ENCODE measurements at places on chromosomes 3 and 15.

GRCh38 chr3:113521981-113522380, 7.0 kb upstream of the SPICE1 start:
- no peak for DNase-seq

DNA sequence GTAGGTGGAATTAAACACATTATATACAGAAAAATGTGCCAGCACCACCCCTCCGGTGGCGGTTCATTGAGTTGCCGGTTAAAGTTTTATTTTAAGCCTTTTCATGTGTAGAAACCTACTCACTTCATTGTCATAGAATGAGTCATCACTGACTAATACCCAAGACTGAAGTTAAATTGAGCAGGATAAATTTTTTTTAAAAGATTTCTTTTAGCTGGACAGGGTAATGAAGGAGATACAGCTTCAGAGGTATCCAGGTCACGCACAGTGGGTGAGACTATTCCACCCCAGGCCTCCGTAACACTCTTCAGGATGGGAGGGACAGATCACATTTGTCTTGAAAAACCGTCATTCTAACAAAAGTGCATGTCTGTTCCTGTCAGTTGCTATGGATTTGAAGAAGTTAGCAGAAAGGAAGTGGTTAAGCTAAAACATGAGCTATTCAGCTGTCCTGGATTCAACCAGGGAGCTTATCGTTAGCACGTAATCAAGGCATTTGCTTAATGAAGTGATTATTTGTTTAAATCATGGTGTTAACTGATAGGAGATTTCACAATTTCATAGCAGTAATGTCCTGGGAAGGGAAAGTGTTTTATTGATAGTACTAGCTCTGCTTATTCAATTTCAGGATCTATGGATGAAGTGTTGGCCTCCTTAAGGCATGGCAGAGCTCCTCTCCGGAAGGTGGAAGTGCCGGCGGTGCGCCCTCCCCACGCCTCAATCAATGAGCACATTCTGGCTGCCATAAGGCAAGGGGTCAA, 23.4 kb downstream of the WHAMM start:
- no peak for DNase-seq

DNA sequence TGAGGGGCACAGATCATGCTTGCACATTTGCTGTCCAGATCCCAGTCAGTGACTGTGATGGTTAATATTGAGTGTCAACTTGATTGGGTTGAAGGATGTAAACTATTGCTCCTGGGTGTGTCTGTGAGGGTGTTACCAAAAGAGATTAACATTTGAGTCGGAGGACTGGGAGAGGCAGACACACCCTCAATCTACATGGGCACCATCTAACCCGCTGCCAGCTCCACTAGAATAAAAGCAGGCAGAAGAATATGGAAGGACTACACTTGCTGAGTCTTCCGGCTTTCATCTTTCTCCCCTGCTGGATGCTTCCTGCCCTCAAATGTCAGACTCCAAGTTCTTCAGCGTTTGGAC, 5.1 kb downstream of the GP9 start:
- DNase-seq = no peak

DNA sequence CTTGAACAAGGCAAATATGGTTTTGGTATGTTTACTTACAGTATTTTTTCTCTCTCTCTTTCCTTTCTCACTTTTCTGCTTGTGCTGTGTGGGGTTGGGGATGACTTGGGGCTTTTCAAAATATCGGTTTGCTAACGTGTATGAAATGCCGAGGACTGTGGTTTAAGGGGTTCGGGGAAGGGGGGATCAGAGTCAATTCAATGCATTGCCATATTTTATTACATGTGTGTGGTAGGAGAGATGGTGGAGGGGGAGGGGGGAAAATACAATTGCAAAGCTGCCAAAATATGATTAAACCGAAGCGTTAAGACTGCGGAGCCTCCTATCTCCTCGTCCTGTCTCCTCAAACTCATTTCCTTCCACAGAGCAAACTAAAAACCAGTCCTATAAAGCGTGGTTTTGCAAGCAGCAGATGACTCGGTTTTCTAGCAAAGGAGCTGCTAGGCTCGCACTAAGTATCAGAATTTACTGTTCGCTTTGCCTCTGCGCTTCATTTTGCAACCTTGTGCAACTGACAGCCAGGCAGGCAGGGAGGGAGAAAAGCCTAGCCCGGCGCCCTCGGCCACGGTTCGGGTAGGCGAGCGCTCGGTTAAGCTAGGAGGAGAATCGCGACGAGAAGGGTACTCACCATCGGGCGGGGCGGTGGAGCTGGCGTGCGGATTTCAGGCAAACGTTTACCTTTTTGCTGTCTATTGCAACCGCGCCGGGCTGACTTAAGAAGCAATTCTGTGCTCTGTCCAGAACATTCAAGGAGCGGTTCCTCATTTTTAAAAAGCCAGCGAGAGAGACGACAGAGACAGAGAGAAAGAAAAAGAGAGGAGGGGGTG, 4.0 kb upstream of the NR2F2 start:
- no peak for DNase-seq

GRCh38 chr3:53158765-53159155, 2.2 kb upstream of the PRKCD start:
- no peak for DNase-seq
